Sciatic nerve (tissue), 2 donors: ENCODE measurements at places on chromosomes 2 and 18. TPM values are rescaled to one million over a fixed set of nuclear protein-coding genes. Genes with fewer than 3 reads are reported as not detected.

NDUFB3 gene
- 49.6 TPM for total RNA-seq

NLRC4 gene
- 3.1 TPM for total RNA-seq

RAPGEF4 gene
- total RNA-seq = 9.3 TPM

PTH2R gene
- 0.45 TPM for total RNA-seq

DNA sequence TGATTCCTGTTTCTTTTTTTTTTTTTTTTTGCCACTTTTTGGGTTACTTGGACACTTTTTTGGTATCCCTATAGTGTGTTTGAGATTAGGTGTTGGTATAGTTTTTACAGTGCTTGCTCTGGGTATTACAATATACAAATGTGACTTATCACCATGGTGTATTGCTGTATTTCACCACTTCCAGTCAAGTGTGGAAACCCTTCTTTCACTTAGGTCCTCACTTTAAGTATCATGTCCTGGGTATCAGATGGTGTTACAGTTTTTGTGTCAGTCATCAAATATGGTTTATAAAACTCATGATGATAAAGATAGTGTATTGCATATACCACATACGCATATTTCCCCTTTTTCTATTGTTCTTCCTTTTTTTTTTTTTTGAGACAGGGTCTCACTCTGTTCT, 1.8 kb downstream of the ATP9B start:
- no peak for DNase-seq

GRCh38 chr2:23327416-23327815, 57.6 kb upstream of the KLHL29 start:
- no peak for DNase-seq

DNA sequence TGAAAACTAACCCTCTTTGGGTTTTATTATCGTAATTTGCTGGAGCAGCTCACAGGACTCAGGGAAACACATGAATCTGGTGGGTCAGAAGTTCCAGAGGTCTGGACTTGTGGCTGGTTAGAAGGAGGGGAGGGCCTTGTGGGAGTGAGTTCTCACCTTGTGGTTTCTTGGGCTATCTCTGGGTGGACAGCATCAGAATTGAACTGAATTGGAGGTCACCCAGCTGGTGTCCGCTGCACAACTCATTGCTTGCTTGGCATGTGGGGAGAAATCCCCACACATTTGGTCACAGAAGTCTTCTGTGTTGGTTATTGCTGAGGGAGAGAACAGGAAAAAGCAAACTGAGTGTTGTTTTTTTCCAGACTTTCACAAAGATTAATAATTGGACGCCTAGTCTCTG, 27.5 kb downstream of the ZNF892 start:
- DNase-seq = no peak
